C1 segment of cervical spinal cord (tissue), 14 donors: ENCODE measurements at places on chromosomes 3 and 15.

- no peak for DNase-seq
Observed at GRCh38 chr3:13536432-13536831, 12.5 kb upstream of the FBLN2 start.

DNA sequence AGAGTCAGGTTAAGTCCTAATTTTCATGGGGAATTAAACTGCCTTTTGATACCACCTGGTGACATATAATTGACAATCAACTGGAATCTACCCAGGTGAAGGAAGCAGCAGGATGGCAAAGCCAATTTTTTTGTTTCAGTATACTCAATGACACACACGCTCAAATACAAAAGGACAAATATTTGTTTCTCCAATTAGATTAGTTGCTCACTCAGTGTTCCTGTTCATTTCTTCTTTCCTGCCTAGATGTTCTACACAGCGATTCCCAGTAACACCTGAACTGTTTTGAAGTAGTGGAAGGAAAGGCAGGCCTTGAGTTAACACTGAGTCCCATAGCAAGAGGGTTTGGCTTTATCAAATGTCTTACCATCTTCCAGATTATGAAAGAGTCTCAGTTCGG is 157.5 kb downstream of the PDZRN3 start:
- no peak for DNase-seq

DNA sequence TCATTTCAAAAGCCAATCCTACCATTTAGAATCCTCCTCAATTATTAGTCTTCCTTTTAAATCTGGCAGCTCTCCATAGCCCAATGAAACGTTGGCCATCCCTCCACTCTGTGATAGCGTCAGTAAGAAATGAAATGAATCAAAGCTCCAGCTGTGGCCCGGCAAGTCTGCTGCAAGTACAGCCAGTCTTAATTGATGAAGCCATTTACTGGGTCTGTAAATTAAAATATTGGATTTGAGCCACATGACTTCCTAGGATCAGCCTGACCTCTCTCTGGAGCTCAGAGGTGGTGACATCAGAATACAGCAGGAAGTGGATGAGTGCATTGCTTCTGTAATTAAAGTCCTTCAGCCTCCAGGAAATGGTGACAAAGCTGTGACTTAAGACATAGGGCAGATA is 347.0 kb upstream of the LMCD1 start:
- no peak for DNase-seq

DNA sequence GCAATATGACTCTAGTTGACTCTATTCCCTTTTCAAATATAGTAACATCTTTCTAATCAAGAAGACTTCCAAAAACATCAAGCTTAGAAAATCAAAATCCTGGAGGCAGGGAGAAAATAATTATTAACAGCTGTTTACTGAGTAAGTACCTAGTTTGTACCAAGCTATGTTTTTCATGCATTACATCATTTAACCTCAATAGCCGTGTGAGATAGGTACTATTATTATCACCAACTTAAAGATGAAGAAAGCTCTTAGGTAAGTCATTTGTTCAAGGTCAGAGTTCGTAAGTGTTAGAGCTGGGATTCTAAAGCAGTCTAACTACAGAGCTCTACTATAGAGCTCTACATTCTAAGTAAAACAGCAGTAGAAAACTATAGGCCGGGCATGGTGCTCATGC is 41.6 kb downstream of the GSK3B start:
- DNase-seq: no peak

DNA sequence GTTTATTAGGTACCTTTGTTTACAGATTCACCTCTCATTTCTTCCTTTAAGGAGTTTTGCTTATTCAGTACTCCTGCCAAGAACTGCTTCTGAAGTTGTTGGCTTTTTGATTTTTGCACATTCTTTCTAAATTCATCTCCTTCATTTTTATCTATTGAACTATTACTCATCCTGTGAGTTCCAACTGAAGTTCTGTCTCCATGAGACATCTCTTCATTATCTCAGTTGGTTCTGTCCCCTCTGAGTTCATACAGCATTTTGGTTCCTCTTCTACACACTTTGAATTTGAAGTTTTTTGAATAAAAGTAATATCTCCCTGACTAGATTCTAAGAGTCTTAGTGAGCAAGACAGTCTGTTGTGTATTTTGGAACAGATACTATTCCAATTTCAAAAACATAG is 299.7 kb downstream of the OTOL1 start:
- no peak for DNase-seq

GRCh38 chr15:47670365-47670764 is 46.9 kb upstream of the SEMA6D start:
- no peak for DNase-seq

DNA sequence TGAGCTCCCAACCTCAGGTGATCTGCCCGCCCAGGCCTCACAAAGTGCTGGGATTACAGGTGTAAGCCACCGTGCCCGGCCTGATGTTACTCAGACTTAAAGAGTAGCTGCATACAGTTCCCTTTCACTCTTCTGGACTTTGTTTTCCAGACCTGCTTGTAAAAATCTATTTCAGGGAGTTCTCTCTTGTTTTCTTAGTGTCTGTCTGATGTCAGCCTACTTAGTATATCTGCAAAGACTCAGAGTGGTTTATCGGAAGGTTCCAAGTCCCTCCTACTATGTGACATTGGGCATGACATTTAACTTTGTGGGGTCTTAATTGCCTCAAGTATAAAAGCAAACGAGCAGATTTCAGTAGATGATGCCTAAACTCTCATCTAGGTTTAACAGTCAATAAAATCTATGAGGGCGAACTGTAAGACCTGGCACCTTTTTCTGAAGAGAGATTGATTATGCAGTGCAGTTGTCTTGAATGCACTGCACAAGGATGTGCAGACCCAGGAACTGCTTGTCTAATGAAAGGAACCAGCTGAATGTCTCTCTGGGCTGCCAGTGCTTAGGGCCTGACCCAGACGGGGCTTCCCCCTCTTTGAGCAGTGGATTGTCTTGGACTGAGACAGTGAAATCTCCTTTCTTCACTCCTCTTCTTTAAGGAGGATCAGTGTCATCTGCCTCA is 301.4 kb downstream of the PTPRG start:
- no peak for DNase-seq

DNA sequence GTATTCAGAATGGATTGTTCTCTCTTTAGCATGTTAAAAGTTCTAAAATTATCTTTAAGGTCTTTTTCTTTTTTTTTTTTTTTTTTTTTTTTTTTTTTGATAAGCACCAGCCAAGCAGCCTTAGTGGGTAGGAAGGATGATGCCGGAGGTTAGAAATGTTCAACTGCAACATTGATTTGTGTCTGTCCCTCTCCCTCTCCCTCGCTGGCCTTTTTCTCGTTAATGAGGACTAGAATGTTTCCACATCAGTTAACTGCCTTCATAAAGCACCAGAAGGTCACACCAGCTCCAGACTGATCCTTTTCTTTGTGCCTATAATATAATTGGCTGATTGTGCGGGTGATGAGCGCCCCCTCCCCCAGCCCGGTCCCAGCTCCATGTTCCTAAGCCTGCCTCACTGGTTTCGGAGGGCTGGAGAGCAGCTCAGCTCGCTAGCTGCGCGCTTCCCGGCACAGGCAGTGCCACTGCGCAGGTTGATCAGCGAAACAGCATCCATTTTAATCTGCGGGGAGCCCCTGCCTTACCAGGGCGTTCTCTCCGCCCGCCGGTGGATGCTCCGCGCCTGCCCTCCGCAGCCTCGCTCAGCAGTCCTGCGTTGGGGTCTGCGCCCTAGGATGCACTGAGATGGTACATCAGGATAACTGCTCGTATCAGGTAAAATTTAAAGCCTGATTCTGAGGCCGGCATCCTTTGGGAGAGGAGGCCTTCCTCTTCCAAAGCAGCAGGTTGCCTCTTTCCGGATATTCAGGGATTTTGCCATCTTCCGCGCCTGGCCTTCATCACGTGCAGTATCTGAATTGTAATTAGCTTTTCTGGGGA is 148.9 kb upstream of the IL12A start:
- DNase-seq: peak; percentile 19

GRCh38 chr3:46124216-46125177 is 83.6 kb downstream of the CCR1 start:
- DNase-seq: no peak

GRCh38 chr15:56194035-56194434 is 49.6 kb downstream of the RFX7 start:
- no peak for DNase-seq

- no peak for DNase-seq
Observed at GRCh38 chr3:150378301-150378748, 29.8 kb upstream of the TSC22D2 start.

DNA sequence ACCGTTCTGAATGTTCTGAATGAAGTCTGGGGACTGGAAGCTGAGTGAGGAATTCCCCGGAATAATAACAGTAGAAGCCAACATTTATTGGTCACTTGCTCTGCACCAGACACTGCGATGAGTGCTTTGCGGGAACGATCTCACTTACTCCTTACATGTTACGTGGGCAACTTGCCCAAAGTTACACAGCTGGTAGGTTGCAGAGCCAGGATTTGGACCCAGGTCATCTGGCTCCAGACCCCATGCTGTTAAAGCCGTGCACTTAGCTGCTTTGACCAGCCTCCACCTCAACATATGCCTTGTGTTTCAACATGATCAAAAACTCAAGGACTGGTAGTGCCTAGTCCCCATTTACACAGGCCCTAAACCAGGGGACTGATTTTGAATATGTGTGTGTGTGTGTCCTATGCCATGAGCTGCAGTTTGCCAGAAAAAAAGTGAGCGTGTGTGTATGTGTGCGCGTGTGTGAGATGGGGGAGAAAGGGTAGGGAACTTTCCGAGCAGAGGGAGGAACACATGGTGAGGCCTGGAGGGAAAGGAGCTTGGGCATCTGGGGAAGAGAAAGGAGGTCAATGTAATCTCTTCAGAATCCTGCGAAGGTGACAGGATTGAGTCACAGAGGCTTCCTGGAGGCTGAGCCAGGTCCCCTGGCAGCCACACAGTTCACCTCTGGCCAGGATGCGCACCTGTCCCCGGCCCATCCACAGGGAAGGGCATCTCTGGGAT is 28.9 kb downstream of the LINGO1 start:
- no peak for DNase-seq

DNA sequence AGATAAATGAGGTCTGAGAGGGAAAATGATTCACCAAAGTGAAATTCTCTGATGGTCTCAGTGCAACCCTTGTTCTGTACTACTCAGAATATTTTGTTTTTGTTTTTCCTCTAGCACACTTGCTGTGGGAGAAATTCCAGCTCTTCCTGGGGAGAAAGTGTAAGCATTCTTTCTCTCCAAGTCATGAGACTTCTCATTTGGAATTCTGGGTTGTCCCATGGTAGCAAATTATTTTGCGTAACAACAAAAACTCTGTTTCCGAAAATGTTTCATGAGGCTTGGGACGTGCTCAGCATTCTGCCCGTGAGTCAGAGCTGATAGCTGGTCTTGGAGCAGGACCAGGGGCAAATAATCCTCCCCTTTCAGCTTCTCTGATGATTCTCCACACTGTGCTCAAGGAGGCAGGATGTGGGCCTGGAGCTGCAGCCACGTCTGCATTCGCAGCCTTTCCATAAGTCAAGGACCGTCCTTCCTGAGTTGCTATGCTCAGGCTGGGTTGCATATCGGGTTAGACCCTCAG is 70.3 kb downstream of the SENP2 start:
- no peak for DNase-seq

- peak; percentile 96 for DNase-seq
Observed at GRCh38 chr3:126355777-126356372, 1.3 kb downstream of the KLF15 start.

DNA sequence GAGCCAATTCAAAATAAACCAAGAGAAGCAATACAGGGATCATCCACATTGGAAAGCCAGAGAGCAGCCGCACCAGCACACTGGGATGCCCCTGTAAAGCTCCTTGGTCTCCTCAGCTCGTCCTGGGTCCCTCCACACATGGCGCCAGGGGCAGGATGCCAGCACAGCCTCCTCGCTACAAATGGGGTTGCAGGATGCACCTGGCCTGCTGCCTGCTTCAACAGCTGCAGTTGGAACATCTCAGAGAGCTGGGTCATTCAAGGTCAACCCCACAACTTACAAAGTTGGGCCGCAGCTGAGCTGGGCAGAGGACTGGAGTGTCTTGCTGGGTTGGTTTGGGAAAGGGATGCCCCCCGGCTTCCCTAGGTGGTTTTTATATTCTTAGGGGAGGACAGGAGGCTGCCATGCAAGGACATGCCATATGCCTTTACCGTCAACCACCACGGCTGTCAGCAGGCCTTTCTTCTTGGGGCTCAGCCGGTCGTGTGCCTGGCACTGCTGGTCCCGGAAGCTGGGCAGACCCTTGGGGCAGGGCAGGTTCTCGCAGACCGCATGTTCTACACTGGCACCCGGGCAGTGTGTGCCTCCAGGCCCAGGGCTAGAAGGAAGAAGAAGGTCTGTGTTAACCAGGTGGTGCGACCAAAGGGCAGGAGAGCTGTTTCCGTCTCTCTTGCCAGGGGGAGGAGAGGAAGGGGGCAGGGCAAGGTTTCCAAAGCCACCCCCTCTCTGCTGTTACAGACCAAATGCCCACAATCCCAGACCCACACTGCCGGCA is 225.2 kb downstream of the ADAMTS17 start:
- no peak for DNase-seq

DNA sequence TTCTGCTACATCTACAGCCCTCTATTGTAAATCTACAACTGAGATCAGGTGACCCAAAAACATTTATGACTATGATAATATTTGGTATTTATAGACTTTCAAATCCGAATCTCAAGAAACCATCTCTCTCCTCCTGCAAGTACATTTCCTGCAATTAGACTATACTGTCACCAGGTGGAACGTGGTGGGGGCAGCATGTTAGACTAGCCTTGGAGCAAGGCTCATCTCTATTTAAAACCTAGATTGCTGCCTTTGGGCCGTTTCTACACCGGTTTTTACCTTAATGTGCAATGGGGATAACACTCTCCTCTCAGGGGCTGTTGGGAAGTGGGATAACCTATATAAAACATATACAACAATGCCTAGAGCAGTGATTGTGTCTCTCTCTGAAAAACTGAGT is 3.8 kb upstream of the KATNBL1 start:
- no peak for DNase-seq

GRCh38 chr3:29540544-29540943 is 259.7 kb downstream of the RBMS3 start:
- no peak for DNase-seq

DNA sequence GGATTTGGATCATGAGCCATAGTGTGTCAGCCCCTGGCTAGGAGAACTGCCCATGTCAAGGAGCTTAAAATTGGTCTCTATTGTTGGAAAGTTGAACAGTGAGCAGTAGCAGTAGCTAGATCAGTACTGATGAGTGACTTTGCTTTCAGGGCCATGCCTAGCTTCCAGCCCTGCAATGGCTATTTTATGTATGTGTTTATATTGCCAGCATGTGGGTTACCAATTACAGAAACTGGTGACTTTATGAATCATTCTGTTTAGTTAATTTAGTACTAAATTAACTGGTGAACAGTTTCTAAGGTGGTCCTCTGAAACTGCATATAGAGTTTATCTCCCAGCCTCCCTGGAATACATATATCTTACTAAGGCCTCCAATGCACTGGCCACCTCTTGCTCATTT is 908.1 kb upstream of the ALCAM start:
- no peak for DNase-seq

GRCh38 chr15:81869161-81869954 is 176.5 kb downstream of the MEX3B start:
- DNase-seq: no peak
